GM12878 (cell line): ENCODE measurements at places on chromosomes 16 and 17. TPM values are rescaled to one million over a fixed set of nuclear protein-coding genes. Genes with fewer than 3 reads are reported as not detected.

DNA sequence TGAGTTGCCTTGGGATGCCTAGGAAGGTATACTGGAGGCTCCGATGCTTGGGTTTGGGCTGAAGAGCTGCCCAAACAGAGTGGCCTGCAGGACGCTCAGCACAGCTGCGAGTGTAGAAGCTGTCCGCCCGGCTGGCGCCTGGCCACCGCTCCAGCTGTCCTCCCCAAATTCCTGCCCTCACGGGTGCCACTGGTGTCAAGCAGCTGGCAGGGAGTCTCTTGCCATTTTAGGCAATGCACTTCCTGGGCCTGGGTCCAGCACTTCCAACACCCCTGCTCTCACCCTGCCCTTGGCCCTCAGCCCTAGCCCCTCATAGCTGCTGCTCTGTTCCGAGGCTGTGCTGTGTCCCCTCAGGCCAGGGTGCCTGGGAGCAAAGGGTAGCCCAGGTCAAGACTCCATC, 5.2 kb upstream of the PKMYT1 start:
- DNase-seq: no peak

TCAP gene
- polyA plus RNA-seq: 0.19 TPM in 1 of 2 replicates, not detected in the other

DNA sequence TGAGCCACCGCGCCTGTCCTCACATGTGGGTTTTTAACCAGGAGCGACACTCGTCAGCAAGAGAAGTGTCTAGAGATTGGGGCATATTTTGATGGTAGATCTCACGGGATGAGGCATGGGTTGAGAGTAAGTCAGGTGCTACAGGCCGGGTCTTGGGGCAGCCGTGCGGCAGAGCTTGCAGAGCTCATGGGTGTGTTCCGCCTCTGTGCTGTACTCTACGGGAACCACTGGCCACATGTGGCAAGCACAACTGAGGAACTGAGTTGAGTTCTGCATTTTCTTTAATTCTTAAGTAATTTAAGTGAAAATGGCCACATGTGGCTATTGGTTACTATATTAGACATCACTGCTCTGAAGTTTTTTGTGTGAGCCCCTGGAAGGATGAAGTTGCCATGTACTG, 9.6 kb downstream of the CLUAP1 start:
- no peak for DNase-seq

UBB gene
- polyA plus RNA-seq: 2,309 and 2,408 TPM in 2 replicates

TUBB3 gene
- polyA plus RNA-seq: 1.3 TPM in 2 replicates

GRCh38 chr17:38469875-38470274, 41.6 kb downstream of the ARHGAP23 start:
- no peak for DNase-seq

DNA sequence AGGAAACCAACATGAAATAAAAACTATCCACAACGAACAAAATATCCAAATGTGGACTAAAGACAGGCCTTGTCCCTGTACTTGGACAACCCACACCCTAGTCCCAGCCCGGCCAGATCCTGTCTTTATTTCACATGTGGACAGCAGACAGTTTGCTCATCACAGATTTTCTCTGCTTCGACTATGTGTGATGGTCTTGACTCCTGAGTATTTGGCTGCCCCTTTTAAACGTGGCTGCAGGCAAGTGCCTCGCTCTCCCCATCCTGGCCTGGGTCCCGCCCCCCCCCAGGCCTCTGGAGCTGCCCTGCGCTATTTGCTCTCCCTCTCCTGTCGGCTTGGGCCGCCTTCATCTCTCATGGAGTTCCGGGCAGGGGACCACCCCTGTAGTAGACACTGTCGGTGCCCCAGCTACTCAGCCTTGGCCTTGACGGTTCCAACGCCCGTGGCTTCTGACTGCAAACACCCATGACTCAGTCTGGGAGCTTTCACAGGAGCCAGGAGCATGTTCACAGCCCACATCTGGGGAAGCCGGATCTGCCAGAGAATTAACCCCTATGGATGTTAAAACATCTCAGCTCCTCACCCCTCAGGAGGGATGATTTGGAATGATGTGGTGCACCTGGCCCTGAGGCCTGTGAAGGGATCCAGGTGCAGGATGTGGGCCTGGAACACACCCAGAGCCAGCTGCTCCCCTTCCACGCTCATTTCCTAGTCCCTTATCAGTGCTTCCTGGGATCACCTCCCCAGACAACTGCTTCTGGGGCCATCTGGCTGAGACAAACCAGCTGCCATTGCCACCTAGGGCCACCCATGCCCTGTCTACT, 229.7 kb upstream of the RPL38 start:
- no peak for DNase-seq

DNA sequence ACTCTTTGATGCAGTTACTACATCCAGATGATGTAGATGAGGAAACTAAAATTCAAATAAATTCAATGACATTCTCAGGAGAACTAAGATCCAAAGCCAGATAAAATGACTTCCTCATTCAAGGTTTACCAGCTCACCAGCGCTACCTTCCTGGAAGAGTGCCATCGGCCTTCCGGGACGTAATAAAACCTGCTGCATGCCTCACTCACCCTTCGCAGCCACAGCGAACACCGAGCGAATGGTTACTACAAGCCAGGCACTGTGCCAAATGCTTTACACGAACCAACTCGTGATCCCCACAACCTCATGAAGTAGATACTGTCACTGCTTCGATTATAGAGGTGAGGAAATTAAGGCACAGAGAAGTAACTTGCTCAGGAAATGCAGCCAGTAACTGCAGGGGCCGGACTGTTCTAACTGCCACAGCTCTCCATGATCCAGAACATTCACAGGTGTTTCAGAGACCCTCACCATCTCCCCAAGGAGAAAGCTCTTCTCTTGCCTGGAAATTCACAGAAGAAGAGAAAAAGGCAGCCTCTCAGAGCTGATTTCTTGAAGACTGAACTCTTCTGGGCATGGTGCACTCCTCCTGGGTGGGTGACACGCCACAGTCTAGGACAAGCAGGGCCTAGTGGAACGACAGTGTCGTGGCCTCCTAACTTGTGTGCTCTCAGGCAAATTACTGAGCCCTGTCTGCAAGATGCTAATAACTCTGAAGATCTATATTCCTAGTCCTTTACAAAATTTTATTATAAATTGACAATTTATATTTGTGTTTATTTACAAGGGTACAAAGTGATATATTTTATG, 46.8 kb downstream of the HIC1 start:
- DNase-seq: no peak

DNA sequence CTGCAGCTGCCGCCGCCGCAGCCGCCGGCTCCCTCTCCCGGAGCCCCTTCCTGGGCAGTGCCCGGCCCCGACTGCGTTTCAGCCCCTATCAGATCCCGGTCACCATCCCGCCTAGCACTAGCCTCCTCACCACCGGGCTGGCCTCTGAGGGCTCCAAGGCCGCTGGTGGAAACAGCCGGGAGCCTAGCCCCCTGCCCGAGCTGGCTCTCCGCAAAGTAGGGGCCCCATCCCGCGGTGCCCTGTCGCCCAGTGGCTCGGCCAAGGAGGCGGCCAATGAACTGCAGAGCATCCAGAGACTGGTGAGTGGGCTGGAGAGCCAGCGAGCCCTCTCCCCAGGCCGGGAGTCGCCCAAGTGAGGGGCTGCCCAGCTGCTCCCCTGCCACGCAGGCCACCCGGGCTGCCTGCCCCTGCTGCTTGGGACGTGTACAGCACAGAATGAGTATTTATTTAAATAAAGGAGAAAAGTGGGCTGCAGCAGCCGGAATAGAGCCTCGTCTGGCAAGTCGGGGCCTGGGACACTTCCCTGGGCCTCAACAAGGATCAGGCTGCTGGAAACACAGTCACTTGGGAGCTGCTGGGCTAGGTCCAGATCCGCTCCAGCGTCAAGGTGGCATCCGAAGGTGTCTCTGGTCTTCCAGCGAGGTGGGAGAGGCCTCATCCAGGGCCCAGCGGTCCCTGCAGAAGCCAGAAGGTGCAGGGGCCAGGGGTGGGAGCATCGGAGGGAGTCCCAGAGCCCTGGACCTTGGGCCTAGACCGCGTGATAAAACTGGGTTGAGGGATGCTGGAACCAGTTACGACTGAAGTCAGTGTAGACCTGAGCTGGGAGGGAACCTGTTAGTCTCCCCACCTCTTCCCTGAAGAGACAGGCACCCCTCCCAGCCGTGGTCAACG, 8.8 kb downstream of the TBX2 start:
- no peak for DNase-seq

- no peak for DNase-seq
These were observed 24.8 kb upstream of the MAP3K14 start for GRCh38 chr17:45341533-45342158.
